ENCODE measurements at places on chromosomes 5 and 9.

GRCh38 chr9:111621895-111622480 lies 9.1 kb upstream of the DNAJC25 start:
- peak; percentile 3 for DNase-seq

- no peak for DNase-seq
These were observed 24.8 kb downstream of the IL6ST start for GRCh38 chr5:55969956-55970355.

- no peak for DNase-seq
These were observed 23.9 kb downstream of the ADAMTS2 start for GRCh38 chr5:179321206-179321987.

DNA sequence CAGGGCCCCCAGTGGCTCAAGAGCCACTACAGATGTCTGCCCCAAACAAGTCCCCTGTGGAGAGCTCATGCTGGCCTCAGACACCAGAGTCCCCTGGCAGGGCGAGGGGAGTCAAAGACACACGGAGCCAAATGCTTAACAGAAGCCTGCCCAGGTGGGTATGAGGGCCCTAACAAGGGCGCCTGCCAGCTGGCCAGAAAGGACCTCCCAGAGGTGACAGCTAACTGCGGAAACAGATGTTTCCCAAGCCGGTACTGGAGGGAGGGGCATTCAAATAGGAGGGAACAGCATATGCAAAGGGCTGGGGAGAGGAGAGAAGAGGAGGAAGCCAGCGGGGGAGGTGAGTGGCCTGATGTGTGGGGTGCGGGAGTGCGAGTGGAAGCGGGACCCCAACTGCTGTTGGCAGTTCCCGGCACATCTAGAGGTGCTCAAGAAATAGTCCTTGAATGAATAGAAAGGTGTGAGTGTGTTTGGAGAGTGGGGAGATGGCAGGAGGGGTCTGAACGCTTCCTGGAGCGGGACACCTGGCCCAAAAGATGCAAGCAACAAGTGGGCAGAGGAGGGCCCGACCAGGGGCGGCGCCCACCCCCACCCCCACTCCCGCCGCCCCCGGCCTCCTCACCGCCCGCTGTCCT lies 824 bp downstream of the MXD3 start:
- DNase-seq, result no peak

GRCh38 chr5:58681943-58682342 lies 99.1 kb downstream of the RAB3C start:
- DNase-seq, result no peak

GRCh38 chr9:121369595-121370265 lies at the start of gene STOM:
STOM (minus strand) TSS chr9:121370250; CDS start chr9:121370187, 63 bp downstream.
- DNase-seq, result peak; percentile 76

GRCh38 chr9:22211588-22212360 lies 202.7 kb upstream of the CDKN2B start:
- no peak for DNase-seq

GRCh38 chr5:11468334-11469039 lies 435.8 kb downstream of the CTNND2 start:
- DNase-seq, result no peak

DNA sequence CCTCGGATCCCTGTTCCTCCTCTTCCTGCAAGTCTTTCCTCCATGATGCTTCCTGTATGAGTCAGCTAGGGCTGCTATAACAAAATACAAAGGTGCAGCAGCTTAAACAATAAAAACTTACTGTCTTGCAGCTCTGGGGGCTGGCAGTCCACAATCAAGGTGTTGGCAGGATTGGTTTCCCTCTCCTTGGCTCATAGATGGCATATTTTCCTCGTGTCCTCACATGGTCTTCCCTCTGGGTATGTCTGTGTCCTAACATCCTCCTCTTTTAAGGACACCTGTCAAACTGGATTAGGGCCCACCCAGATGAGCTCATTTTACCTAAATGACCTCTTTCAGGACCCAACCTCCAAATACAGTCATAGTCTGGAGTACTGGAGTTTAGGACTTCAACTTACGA lies 117.5 kb downstream of the MED10 start:
- DNase-seq, result no peak

- DNase-seq, result peak; percentile 17
These were observed 124.5 kb downstream of the EGFLAM start for GRCh38 chr5:38382898-38383297.

DNA sequence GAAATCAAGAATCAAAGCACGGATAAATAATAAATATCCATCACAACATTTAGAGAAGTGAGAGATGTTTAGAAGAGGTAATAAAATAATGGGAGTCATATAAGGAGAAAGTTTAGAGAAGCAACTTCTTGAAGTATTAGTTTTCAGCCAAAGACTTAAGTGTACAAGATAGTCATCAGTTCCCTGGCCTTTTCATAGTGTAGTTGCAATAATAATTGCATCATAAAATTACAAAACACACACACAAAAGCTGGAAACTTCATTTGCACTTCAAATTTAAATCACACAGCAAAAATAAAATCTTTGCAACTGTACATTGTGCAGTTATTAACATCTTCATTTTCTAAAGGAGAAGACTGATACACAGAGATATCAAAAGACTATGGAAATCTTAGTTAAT lies 319.1 kb upstream of the RGMB start:
- DNase-seq, result no peak

- DNase-seq, result peak; percentile 92
These were observed 13.2 kb upstream of the AQP7 start for GRCh38 chr9:33415501-33416038.

DNA sequence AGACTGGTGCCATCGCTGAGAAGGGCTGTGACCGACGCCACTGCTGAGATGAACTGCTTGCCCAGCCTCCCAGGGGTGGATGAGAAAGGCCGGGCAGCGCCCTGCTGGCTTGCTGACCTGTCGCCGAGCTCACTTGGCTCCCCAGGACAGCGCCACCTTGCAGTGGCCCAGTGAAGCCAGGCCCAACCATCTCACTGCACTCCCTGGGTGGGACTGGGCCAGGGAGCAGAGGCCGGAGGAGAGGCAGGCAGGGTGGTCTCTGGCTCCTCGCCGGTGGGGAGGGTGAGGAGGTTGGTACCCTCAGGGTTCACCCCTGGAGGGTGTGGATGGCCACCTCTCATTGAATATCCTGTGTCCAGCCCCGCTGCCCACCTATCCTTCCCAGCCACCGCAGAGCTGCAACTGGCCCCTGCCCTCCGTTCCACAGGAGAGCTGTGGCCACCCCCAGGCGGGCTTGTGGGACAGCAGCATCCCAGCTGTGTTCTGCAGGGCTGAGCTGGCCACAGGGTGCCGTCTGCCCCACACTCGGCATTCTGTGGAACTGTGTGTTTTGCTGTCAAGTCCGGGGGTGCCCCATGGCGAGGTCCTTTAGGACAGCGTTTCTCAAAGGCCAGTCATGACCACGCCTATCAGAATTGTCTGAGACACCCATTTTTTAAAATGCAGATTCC lies 41.0 kb upstream of the FCN2 start:
- no peak for DNase-seq

GRCh38 chr9:70409800-70410199 lies 4.7 kb downstream of the KLF9 start:
- no peak for DNase-seq

DNA sequence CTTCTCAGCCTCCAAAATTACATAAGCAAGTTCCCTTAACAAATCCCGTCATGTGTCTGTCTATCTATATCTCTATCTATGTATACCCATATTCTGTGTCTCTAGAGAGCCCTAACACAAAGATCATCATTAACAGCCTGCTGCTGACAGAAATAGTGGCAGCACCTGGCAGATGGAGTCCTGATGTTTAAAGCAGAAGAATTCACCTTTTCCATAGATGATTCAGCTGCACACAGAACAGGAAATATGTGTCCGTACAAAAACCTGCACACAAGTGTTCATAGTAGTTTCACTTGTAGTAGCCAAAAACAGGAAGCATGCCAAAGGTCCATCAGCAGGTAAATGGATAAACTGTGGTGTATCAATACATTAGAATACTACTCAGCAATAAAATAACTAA lies 45.0 kb upstream of the ACO1 start:
- DNase-seq, result no peak

DNA sequence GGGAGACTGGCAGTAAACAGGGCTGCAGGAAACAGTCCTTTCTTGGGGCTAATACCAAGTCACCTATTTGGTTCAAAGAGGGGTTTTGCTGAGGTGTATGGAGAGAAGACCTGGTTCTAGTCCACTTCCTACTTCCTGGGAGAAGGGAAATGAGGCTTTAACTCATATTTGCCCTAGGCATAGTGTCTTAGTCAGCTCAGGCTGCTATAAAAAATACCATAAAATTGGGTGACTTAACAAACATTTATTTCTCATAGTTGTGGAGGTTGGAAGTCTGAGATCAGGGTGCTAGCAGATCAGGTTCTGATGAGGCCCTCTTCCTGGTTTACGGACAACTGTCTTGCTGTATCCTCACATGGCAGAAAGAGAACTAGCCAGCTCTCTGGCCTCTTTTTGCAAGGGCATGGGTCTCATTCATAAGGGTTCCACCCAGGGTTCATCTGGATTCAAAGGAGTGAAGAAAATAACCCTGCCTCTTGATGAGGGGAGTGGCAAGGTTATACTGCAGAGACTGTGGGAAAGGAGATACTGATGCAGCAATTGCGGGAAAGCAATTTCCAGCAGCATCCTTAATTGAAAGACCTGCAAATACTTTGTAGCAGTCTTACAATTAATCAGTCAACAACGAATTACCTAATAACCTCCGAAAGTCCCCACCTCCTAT lies 40.5 kb downstream of the ANKDD1B start:
- DNase-seq, result no peak

- DNase-seq, result peak; percentile 48
These were observed 735 bp upstream of the RPL26L1 start for GRCh38 chr5:172958331-172959046.

GRCh38 chr5:24749701-24750100 lies 104.9 kb upstream of the CDH10 start:
- DNase-seq, result no peak

DNA sequence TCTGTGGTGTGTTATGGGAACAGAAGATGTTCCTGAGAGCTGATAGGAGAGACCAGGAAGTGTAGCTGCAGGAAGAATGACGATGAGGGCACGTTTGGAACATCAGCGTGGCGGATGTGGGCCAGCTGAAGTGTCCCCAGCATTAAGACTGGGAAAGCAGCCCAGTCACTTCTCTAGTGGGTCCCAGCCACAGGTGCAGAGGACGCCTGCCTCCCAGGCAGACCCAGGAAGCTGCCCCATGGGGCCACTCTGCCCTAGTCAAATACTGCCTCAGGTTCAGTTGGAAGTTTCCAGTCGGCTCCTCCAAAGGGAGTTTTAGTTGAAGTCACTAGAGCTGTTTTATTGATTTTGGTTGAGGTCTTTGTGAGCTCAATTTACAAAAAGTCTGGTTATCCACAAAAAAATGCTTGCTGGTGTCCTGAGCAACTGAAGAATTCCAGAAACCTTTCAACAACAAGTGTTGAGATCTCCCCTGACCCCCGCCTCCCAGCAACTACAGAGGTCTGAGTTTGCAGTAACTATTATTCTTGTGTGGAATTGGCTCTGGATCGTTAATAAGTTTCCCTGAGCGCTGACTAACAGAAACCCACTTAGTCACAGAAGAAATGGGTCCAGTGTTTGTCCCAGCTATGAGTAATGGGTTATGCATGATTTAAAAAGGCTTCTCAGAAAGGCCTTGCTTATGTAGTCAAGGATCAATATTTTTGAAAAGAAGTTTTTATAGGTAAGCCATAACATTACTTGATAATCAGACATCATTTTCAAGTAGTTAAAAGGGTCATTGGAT lies 294.1 kb downstream of the FANCC start:
- DNase-seq, result no peak

- DNase-seq, result no peak
These were observed 173.7 kb downstream of the ERCC6L2 start for GRCh38 chr9:96048956-96049831.

GRCh38 chr9:1005043-1005667 lies 28.7 kb downstream of the DMRT3 start:
- DNase-seq, result no peak

DNA sequence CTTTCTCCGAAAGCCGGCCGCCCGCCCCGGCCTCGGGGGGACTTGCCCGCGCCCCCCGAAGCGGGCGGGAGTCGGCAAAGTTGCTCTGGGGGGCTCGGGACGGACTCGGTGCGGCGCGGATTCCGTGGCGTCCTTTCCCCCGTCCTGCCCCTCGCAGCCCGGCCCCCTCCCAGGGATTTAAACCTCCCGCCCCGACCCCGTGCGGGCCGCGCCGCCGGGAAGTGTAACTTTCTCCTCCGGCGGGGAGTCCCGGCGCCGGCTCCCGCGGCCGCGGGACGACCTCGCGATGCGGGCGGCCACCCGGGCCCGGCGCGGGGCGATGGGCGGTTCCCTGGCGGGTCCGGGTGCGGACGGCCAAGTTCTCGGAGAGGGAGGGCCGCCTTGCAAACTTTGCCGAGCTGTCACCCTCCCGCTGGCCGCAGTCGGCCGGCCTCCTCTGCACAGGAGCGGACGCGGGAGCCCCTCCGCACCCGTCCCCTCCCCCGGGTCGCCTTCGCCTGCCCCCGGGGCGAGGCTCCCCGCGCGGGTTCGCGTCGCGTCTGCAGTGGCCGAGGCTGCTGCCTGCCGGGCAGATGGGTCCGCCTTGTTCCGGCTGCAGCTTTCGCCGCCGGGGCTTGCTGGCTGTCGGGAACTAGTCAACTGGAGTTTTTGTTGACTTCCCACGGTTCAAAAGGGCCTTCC lies 732 bp downstream of the PBX3 start:
- peak; percentile 7 for DNase-seq

- DNase-seq, result no peak
These were observed 114.6 kb downstream of the MRPL36 start for GRCh38 chr5:1685066-1685465.

DNA sequence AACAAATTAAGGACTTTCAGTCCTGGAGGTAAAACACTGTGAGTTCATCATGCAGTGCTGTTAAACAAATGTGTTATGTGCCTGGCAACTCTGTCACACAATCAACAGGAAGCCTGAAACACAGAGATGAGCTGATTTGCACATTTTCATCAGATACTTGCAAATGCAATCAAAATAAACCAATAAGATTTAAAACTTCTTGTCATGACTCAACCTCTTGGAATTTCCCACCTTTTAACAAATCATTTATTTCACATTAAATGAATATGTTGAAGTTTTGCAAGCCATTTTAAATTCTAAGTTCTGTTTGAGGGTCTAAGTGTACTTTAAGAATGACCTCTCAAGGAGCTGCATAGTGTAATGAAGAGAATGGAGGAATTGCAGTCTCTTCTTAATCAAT lies 64.4 kb downstream of the ANXA1 start:
- no peak for DNase-seq

DNA sequence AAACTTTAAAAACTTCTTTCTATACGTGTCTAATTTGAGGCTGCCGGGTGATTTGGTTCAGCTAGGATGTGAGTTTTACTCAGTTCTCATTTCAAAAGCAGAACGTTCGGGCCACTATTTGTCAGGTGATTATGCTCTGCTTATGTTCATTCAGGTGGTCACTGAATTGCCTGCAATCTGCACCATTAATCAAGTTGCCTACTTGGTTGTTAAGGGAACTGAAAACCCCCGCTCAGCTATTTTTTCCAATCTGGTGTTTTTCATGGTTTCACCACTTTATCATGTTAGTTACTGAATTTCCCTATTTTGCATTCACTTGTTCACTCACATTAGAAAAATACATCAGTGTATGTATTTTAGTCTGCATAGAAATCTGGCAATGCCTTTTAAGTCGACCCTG lies 523.0 kb downstream of the CSNK1G3 start:
- DNase-seq, result no peak

GRCh38 chr9:93297659-93298497 lies 113.9 kb downstream of the WNK2 start:
- DNase-seq, result no peak

Data from effector memory CD8-positive, alpha-beta T cell (primary cell).